NCI-H1105 treated with DMSO at 0.1 percent for 48 hours (cell line): ENCODE measurements at places on chromosomes 12 and 14.
A peak's percentile ranks its signal among the peaks of the same experiment; 100 is the strongest.

- peak; percentile 43 for DNase-seq
Observed at GRCh38 chr14:101962503-101962874, 1.9 kb upstream of the DYNC1H1 start.

- no peak for DNase-seq
Observed at GRCh38 chr14:22478247-22478646, 110.8 kb downstream of the DAD1 start.

DNA sequence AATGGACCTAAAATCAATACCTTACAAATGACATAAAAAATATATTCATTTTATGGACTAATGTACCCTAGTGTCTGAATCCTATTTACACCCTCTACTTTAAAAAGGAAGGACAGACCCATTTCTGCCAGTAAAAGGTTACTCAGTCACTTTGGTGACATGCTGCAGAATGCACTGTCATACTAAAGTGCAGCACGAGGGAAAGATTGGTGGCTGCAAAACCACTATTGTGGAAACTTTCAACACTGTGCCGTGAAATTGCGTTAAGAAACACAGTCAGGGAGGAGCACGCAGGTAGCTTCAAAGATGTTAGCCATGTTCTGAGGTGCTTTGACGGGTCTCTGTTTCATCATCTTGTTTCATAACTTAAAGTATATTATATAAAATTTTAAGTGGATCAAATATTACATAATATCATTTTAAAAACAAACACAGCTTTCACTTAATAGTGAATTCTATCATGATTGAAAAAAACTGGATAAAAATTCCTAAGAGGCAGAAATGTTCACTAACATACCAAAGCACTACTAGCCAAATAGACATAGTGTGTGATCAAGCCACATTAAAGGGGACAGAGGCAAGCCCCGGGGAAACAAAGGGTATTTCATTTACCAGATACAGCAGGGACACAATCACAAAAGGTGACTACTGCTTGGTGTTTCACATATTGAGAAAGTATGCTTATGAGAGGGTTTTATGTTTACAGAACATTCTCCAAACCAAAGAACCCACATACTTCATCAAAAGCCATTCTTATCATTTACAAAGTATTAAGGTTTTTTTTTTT, 330.8 kb upstream of the SOX5 start:
- DNase-seq = no peak

- DNase-seq = no peak
Observed at GRCh38 chr14:82647088-82647810, 1113.6 kb upstream of the SEL1L start.

- DNase-seq = no peak
Observed at GRCh38 chr12:77725611-77726010, 105.1 kb upstream of the NAV3 start.
